ENCODE measurements at places on chromosomes 4 and X.

DNA sequence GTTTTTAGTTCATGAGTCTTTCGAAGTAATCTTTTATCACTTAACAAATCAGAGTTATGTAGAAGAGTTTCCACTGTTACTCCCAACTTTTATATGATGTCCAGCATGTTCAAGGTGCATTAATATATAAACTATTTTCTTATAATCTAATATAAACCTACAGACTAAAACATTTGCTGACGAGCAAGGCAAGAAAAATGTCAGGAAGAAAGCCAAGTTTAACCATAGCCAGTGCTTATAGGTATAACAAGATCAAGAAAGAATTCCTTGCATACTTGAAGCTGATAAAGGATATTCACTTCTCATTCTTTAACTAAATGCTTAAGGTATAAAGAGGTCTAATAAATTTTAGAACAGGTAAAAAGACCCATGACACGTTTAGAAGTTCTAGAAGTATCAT is 167.7 kb downstream of the NPNT start:
- no peak for DNase-seq

DNA sequence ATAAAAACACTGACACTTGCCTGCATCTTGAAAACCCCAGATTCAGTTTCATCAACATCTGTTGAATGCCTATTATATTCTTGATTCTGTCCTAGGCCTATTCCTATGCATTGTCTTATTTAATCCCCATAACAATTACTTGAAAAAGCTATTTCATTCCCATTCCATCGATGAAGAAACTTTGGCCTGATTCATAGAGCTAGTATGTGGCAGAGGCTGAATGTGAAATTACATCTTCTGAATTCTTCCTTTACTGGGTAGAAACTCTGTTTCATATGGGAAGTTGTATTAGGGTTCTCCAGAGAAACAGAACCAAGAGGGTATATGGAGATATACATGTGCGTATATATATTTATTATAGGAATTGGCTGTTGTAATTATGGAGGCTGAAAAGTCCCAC is 35.0 kb upstream of the SLC4A4 start:
- no peak for DNase-seq

DNA sequence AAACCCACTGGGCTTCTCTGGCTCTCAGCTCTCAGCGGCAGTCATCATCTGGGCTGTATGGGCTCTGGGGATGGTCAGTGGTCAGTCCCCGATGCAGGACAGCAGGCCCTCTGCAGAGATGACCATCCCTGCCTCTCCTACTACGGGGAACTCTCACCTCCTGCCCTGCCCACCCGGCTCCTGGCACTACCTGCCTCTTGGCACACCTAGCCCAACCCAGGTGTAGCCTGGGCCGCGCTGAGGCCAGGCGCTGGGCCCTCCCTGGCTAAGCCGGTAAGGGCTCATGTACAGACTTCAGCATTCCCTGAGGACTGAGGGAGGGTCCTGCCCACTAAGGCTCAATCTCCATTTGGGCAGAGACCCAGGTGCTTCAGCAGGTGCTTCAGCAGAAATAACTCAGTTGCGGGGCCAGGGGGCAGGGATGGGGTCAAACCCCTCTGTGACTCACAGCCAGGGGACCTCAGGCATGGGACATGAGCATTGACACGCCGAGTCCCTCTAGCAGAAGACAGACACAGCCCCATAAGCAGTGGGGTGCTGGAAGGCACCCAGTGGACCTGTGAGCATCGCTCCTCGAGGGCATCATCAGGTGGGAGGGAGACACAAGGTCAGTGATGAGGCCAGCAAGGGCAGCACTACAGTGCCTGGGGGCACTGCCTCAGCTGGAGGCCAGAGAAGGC is 71.0 kb downstream of the ACOX3 start:
- no peak for DNase-seq

DNA sequence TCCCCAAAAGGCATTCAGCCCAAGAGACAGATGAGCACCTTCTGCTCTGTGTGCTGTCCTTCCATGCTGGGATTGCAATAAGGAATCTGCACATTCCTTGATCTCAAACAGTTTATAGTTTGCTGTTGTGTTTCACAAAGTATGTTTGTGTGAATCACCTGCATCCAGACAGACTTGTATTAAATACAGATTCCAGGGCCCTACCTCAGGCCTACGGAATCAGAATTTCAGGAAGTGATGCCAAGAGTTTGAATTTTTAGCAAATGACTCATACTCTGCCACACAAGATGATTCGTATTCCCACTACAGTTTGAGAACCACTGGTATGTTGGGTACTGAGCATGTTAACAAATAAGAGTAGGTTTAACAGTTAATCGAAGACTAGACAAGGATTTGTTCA is 7.0 kb downstream of the VAMP7 start:
- no peak for DNase-seq

DNA sequence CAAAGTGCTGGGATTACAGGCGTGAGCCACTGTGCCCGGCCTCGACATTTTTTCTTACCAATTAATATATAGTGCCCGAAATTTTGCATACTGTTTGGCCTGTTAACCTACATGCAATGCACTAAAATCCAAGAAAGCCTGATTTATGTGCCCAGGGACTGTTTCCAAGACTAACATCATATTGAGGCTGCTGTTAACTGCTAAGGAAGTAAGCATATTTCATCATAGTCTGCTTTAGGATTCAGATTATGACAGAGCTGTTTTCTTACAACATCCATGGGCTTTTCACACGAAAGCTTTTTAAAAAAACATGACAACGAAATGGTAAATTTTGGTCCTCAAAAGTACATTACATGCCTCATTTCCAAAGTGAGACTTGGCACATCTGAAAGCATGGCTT is 84.4 kb downstream of the STOX2 start:
- DNase-seq: no peak

- no peak for DNase-seq
Measured at GRCh38 chr4:168584321-168584771, 87.5 kb downstream of the PALLD start.

GRCh38 chrX:40867352-40867751 is 132.0 kb upstream of the MED14 start:
- no peak for DNase-seq

- DNase-seq: no peak
Measured at GRCh38 chr4:7857238-7857701, 82.4 kb downstream of the AFAP1 start.
